ENCODE measurements at places on chromosomes 7 and 10.

DNA sequence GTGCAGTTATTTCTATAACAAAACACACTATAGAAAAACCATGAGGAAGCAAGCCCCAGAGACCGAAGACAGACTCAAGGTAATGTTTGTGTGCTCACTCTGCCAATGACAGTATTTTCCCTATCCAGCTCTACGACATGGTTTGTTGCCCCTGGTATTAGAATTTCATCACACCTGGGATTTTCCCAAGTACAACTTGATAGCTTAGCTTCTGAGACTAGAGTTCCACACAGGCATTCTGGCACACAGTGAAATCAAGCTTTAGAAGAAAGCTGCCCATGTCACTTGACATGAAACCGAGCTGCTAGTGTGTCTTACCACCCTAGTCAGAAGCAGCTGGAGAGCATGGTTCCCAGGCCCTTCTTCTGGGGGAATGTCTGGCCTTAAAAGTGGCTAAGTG lies 44.1 kb upstream of the AKR1E2 start:
- no peak for DNase-seq

GRCh38 chr7:1520539-1521234 lies 9.8 kb upstream of the MAFK start:
- no peak for DNase-seq

GRCh38 chr7:83819911-83820310 lies 171.0 kb upstream of the SEMA3E start:
- DNase-seq = no peak

- DNase-seq = no peak
Observed at GRCh38 chr7:16989811-16990413, 108.1 kb upstream of the AGR3 start.

GRCh38 chr10:60798031-60798430 lies 19.8 kb downstream of the CDK1 start:
- no peak for DNase-seq

- no peak for DNase-seq
Observed at GRCh38 chr10:44801383-44802327, 109.5 kb upstream of the TMEM72 start.

DNA sequence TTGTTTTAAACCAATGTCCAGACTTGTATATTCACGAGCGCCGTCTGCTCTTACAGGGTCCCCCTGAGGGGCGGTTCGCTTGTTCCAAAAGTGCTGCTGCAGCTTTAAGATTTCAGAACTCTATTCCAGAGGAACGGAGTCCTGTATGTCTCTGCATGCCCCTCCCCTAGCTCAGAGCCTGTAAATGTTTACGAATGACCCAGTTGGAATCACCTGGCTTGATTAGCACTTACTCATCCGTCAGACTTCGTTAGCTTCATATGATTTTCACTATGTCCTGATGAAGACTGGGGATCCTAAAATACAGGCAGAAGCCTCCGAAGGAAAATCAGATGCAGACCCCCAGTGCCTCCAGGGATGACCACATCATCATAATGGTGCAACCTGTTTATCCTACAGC lies 4.5 kb upstream of the CHST15 start:
- DNase-seq = no peak

- DNase-seq = no peak
Observed at GRCh38 chr10:83862723-83863122, 276.6 kb upstream of the GHITM start.
